IMR-90 (cell line): ENCODE measurements at places on chromosomes 1 and 21.

DNA sequence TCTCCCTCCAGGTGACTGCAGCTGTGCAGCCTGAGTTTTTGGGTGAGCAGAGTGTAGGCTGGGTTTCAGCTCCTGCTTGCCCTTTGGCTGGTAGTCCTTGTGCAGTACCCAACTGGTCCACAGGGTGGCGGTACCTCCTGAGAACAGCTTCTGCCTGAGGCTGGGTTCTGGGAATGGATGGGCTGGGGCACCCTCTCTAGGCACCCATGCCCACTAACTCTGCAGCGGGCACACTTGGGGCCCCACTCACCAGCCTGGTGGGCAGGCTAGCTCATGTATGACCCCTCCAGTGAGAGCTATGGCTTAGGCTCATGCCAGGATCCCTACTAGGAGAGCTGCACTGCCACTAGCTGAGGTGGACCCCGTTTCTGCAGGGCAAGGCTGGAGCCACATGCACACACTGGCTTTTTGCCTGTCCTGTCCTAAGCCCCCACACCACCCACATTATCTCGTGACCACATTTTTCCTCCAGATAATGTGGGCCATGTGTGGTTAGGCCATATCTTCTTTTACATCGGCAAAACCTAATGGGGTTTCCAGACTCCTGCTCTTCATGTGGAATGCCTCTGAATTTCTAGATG, 15.5 kb upstream of the GSTM4 start:
- peak; percentile 55 for DNase-seq

DNA sequence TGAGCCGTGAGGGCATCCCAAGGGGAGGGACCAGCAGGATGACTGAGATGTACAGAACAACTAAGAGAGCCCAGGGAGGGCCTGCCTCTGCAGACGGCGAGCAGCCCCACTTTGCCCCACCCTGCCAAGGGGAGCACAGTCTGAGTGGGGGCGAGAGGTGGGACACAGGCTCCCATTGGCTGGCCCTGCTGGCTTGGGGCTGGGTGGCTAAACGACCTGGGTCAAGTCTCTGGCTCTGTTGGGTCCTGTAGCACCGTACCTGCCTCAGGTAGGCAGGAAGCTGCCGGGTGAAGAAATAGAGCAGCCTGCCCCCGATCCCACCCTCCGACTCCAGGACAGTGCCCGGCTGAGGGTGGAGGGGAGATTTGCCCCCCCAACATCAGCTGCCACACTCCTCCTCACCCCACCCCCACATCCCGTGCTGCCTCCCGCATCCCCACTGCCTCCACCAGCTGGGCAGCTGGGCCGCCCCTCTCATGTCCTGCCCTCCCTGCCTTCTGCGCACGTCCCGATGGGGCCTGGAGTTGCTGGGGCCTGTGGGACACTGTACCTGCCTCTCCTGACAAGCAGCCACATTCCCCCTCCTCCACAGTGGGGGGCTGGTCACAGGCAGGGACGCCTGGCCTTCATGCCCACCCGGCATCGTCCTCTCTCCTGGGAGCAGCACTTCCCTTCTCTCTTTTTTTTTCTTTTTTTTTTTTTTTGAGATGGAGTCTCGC, 12.6 kb upstream of the PLEKHG5 start:
- no peak for DNase-seq

GRCh38 chr1:109192433-109192832, 21.3 kb upstream of the SARS1 start:
- no peak for DNase-seq

DNA sequence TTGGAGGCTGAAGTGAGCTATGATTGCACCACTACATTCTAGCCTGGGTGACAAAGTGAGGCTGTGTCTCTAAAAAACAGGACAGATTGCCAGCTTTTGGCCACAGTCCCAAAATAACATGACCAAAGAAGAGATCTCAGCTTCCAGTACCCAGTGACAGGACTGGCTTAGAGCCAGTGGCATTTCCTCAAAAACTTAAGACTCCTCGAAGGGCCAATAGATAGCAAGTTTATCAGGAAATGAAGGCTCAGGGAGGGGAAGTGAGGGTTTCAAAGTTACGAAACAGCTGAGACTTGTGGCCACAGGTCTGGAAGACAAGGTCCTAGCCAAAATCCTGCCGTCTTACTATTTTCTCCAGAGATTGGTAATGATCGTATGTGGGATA, 6.3 kb upstream of the TMEM39B start:
- DNase-seq, result peak; percentile 79

- DNase-seq, result no peak
Measured at GRCh38 chr1:145824499-145824842, 471 bp downstream of the POLR3C start.

GRCh38 chr1:40315795-40316594, 1.1 kb downstream of the COL9A2 start:
- no peak for DNase-seq

- no peak for DNase-seq
Measured at GRCh38 chr1:61435226-61435625, 289.7 kb downstream of the TM2D1 start.

- DNase-seq, result no peak
Measured at GRCh38 chr1:9841460-9841859, 17.7 kb upstream of the CLSTN1 start.

GRCh38 chr1:207619871-207620542, 24.9 kb upstream of the CR1L start:
- DNase-seq, result peak; percentile 51

DNA sequence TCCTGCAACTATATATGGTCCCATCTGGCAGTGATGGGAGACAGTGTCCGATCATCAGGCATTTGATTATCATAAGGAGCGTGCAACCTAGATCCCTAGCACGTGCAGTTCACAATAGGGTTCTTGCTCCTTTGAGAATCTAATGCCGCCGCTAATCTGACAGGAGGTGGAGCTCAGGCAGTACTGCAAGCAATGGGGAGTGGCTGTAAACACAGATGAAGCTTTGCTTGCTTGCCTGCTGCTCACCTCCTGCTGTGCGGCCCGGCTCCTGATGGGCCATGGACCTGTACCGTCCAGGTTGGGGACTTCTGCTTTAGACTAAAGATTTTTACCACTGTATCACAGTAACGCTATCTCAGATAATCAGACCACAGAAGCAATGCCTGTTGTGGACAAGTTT, 63.8 kb downstream of the TGFB2 start:
- no peak for DNase-seq

- DNase-seq, result no peak
Measured at GRCh38 chr1:22074803-22075202, 22.3 kb downstream of the CDC42 start.

- DNase-seq, result no peak
Measured at GRCh38 chr1:173581383-173582079, 21.3 kb downstream of the SLC9C2 start.

DNA sequence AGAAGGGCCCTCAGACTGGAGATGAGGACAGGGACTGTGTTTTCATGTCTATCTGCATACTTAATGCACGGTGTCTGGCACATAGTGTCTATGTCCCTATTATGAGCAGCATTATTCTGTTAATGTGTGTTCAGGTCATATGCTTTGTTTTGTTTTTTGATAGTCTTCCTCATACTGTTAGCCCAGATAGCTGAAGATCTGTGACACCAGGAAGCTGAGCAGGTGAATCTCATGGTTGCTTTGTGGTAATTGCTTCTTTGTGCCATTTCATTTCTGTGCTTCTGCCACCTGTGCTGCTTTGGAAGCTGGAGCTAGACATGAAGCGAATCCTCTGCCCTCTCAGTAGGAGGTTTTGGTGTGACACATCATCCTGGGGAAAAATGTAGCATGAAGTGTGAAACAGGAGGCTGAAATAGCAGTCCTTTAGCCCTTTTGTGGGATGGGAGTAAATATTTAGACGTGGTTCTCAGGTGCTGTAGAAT, 15.8 kb downstream of the SMAP2 start:
- DNase-seq, result no peak

DNA sequence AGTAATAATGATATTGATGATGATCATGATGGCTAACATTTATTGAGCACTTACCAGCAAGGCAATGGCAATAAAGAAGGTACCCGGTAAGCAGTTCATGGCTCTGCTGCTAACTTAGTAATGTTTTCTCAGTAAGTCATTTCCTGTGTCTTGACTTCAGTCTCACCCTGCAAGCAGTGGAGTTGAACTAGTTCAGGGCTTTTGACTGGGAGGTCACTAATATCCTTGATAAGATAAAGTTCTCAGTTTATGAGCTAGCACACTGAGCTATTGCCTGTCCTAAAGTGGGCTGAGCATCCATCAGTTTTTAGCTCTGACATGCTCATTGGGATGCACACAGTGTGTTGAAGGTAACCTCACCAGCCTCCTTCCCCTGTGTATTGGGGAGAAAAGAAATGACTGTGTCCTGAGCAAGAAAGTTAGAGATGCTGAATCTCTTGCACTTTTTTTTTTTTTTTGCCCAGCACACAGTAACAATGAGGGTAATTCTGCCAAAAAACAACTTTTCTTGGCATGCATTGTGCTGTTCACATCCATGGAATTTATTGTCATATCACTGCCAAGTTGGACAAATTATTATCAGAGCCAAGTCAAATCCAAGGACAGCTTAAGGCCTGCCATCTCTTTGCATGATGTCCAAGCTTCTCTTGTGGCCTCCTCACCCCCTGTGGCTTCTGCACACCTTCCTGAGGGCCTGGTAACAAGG, 55.5 kb upstream of the GADD45A start:
- DNase-seq, result no peak

- no peak for DNase-seq
Measured at GRCh38 chr1:155287987-155288543, 10.8 kb downstream of the HCN3 start.

- DNase-seq, result no peak
Measured at GRCh38 chr1:203353486-203353885, 2.6 kb upstream of the FMOD start.

GRCh38 chr1:209130886-209131285, 452.6 kb upstream of the CAMK1G start:
- no peak for DNase-seq
